Fibroblast of skin of left quadriceps (primary cell): ENCODE measurements at places on chromosomes 13 and 19.

DNA sequence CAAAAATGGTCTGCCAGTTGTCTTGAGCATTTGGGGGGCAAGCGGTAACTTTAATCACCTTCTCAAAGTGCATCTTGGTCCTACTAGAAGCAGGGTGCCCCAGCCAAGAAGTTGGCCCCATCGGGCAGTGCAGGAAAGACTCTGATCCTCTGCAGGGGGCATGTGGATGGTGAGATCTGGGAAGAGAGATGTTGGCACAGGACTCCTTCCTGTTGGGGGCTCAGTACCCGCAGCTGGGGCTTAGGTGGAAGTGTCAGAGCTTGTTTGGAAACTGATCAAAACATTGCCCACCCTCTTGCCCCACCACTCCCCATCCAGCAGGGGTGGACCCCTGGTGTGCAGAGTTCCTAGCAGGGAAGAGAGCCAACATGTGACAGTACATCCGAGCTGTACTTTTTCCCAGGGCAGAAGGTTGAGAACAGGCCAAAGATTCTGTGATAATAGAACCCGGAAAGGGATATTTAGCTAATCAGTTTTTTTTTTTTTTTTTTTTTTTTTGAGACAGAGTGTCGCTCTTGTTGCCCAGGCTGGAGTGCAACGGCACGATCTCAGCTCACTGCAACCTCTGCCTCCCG, 8.8 kb downstream of the RRAS start:
- no peak for DNase-seq

DNA sequence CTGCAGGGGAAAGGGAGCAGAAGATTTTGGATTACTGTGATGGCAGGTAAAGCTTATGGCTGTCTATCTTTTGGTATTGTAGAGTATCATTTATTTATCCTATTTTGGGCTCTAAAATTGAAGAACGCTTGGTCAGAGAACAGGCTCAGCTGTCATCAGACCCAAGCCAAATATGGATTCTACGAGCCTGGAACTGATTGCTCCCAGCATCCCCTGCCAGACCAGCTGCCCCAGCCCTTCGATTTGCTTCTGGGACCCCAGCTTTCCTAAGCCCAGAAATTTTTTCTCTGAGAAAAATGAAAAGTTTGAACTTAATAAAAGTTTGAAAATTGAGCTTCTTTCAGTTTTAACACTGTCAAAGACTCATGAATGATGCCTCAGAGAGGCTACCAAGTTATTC, 472.8 kb downstream of the DACH1 start:
- no peak for DNase-seq

DNA sequence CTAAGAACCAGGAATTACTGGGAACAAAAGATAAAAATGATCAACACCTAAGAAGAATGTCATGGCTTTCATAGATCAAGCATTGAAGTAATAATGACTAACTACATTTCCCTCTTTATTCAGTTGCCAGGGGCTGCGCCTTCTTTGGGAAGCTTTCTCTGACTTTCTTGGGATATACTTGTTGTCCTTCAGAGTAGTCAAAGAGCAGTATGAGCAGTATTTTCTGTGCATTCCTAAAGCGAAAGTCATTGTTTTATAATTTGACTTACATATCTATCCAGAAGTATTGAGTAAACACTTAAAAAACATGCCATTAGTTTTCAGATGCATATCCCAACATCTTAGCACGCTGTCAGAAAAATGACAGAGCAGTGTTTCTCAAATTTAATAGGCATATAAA, 2412.4 kb downstream of the PCDH9 start:
- peak; percentile 16 for DNase-seq

GRCh38 chr13:98835156-98835555, 82.7 kb upstream of the SLC15A1 start:
- no peak for DNase-seq

GRCh38 chr13:64755961-64756360, 2474.2 kb downstream of the PCDH9 start:
- DNase-seq: no peak
